ENCODE measurements at places on chromosomes 11 and 22. TPM values are rescaled to one million over a fixed set of nuclear protein-coding genes. Genes with fewer than 3 reads are reported as not detected.

The TSPAN32 gene
- 24.0 TPM for polyA plus RNA-seq

The GRAMD1B gene
- polyA plus RNA-seq = not detected

The RNF121 gene
- 9.3 TPM for polyA plus RNA-seq

The CARD16 gene
- polyA plus RNA-seq = 202 TPM

The NCAM1 gene
- not detected for polyA plus RNA-seq

The PGA5 gene
- not detected for polyA plus RNA-seq

The CCDC73 gene
- not detected for polyA plus RNA-seq

DNA sequence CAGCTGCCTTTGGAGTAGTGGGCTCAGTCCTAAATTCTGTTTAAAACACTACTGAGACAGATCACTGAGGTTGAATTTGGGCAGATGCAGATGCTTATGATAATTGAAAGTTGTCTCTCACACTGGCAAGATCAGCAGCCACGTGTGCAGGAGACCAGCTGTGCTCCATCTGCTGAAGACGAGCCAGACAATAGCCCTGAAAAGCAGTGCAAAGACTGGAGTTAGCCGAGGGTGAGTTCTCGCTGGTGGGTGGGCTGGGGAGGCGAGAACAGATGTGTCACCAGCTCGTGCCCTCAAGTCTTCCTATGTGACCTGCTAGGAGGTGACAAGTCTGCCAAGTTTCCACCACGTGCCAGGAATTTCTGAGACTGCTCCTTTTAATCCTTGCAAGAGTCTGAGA, 661.3 kb upstream of the B3GAT1 start:
- H3K4me1 ChIP-seq = no peaks in the 10 kb centered on the region
- DNase-seq = no peak
- H3K36me3 ChIP-seq = no peaks in the 10 kb centered on the region
- no peak overlapping the region for H3K27ac ChIP-seq
- peaks cover 19% of the 10 kb centered on the region for H3K27me3 ChIP-seq

GRCh38 chr22:22818861-22819855, 68.5 kb upstream of the IGLL5 start:
- DNase-seq = no peak
- no peak overlapping the region for H3K4me3 ChIP-seq
- no peak overlapping the region for H3K27ac ChIP-seq
- peaks cover 14% of the 10 kb centered on the region for H3K27me3 ChIP-seq

DNA sequence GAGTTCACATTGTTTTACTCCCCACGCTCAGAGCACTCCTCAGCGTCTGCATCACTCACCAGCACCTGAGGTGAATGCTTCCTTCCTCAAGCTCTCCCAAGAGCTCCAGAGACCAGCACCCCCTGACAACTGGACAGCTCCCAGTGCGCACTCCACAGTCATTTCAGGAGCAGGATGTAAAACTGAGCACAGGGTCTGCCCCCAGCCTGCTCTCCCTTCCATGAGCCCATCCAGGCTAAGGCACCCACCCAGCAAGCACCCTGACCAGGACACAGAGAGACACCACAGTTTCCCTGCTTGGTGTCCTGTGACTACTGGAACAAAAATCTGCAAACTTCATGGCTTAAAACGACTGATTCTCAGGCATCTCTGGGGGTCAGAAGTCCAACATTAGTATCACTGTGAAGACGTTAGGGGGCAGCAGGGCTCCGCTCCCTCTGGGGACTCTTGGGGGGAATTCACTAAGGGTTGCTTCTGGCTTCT, 3.3 kb downstream of the SCGB1D2 start:
- H3K36me3 ChIP-seq = peaks cover 10% of the 10 kb centered on the region
- H3K27me3 ChIP-seq = peaks cover 37% of the 10 kb centered on the region
- H3K27ac ChIP-seq = no peak overlapping the region
- H3K4me1 ChIP-seq = no peaks in the 10 kb centered on the region

- no peaks in the 10 kb centered on the region for H3K4me1 ChIP-seq
- peaks cover 21% of the 10 kb centered on the region for H3K27me3 ChIP-seq
- no peak overlapping the region for H3K27ac ChIP-seq
- H3K4me3 ChIP-seq = no peak overlapping the region
Observed at GRCh38 chr22:27032091-27032761, 374.8 kb downstream of the MIAT start.

DNA sequence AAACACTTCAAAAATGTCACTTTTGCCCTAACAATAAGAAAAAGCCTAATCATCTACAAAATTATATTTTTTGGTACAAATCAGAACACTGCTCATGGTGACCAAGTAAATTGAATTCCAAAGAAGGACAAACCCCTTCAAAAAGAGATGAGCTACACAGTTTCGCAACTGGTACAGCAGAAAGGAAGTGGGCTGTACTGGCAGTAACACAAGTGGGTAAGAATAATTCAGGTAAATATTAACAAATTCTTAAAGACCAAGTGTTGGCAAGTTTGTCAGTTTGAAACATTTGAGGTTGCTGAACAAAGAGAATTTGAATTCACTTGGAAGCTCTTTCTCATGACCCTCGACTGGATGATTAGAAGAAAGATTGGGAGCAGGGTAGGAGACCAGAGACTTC, 35.5 kb downstream of the MSANTD4 start:
- no peak for DNase-seq
- H3K4me1 ChIP-seq = no peaks in the 10 kb centered on the region
- H3K36me3 ChIP-seq = no peaks in the 10 kb centered on the region
- no peak overlapping the region for H3K4me3 ChIP-seq

DNA sequence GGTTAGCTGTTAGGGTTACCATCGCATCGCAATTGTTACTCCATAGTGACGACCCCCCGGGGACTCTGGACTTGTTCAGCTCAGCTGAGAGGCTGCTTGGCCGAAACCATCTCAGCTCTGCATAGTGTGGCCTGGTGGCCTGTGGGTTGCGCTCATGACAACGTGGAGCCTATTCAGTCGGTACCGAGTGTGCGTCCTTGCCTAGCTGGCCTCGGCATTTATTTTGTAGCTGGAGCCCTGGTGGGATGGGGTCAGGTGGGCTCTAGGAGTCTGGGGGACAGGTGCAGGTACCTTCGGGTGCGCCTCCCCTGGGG, 13.5 kb downstream of the LRP5 start:
- peaks cover 12% of the 10 kb centered on the region for H3K27me3 ChIP-seq
- no peak for DNase-seq
- H3K4me3 ChIP-seq = no peak overlapping the region

- H3K27ac ChIP-seq = no peak overlapping the region
- no peaks in the 10 kb centered on the region for H3K36me3 ChIP-seq
- H3K4me3 ChIP-seq = no peak overlapping the region
- H3K27me3 ChIP-seq = no peaks in the 10 kb centered on the region
- H3K4me1 ChIP-seq = peaks cover 8% of the 10 kb centered on the region
Observed at GRCh38 chr11:111098091-111098490, 147.4 kb upstream of the POU2AF2 start.

- H3K27ac ChIP-seq = no peak overlapping the region
- H3K36me3 ChIP-seq = peaks cover 22% of the 10 kb centered on the region
- no peak for DNase-seq
Observed at GRCh38 chr11:877565-877964, 33.0 kb downstream of the CHID1 start.

DNA sequence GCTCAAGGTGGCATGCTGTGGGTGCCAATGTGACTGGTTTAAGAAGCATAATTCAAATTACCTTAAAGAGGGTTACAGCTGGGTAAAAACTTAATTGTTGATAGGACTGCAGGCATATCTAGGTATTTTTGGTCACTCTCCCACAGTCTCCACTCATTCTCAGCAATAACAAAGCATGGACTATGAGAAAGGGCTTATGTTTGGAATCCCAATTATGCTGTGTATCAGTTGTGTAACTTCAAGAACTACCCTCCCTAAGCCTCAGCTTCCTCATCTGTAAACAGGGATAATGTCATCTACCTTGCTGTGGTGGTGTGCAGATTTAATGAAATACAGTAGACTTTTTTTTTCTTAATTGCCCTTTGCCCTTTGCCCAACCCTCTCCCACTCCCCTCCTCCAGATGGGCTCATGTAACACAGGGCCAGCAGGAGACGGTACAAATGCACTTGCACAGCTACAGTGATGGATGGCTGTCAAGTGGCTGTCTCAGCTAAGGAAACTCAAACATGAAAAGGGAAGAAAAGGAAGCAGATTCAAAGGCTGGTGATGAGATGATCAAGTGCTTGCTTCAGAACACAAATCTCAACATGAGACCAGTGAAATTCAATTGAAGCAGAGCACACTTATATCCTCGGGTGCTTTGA, 37.6 kb downstream of the MAP6 start:
- H3K36me3 ChIP-seq = peaks cover 7% of the 10 kb centered on the region
- peaks cover 4% of the 10 kb centered on the region for H3K27me3 ChIP-seq
- peaks cover under 1% of the 10 kb centered on the region for H3K4me1 ChIP-seq
- H3K4me3 ChIP-seq = no peak overlapping the region
- no peak for DNase-seq

DNA sequence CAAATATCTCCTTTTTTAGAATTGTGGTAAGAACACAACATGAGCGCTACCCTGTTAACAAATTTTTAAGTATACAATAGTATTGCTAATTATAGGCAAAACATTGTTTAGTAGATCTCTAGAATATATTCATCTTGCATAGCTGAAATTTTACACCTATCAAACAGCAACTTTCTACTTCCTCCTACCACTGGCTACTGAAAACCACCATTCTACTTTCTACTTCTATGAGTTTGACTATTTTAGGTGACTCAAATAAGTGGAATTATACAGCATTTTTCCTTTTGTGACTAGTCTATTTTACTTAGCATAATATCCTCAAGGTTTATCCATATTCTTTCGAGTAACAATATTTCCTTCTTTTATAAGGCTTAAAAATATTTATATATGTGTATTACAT, 128.4 kb downstream of the FAM76B start:
- no peak overlapping the region for H3K27ac ChIP-seq
- no peak for DNase-seq
- H3K36me3 ChIP-seq = no peaks in the 10 kb centered on the region
- no peaks in the 10 kb centered on the region for H3K27me3 ChIP-seq
- H3K4me1 ChIP-seq = peaks cover 4% of the 10 kb centered on the region

GRCh38 chr11:78768971-78769370, 194.3 kb upstream of the NARS2 start:
- no peak overlapping the region for H3K4me3 ChIP-seq
- DNase-seq = no peak
- no peaks in the 10 kb centered on the region for H3K4me1 ChIP-seq

DNA sequence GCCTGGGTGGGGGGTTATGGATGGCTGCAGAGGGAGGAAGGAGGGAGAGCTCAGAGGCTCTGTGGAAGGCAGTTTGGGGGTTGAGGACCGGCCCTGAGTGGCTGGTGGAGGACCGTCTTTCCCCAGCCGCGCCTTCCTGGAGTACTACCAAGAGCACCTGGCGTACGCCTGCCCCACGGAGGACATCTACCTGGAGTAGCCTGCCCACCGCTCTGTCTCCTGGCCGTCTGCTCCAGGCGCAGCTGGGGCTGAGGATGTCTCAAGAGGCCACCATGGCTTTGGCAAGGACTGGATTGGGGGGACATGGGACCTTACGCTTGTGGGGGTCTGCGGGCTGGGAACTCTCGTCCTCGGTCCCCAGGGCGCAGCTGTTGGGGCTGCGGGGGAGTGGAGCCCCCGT, 10.0 kb downstream of the MAPK8IP2 start:
- H3K4me1 ChIP-seq = peaks cover 5% of the 10 kb centered on the region
- no peak overlapping the region for H3K27ac ChIP-seq
- no peak for DNase-seq
- H3K27me3 ChIP-seq = peaks cover 66% of the 10 kb centered on the region
- H3K36me3 ChIP-seq = no peaks in the 10 kb centered on the region
- no peak overlapping the region for H3K4me3 ChIP-seq

- H3K27ac ChIP-seq = no peak overlapping the region
- no peaks in the 10 kb centered on the region for H3K36me3 ChIP-seq
- H3K27me3 ChIP-seq = no peaks in the 10 kb centered on the region
- no peak for DNase-seq
- no peak overlapping the region for H3K4me3 ChIP-seq
Observed at GRCh38 chr11:27122001-27122400, 81.4 kb downstream of the BBOX1 start.

DNA sequence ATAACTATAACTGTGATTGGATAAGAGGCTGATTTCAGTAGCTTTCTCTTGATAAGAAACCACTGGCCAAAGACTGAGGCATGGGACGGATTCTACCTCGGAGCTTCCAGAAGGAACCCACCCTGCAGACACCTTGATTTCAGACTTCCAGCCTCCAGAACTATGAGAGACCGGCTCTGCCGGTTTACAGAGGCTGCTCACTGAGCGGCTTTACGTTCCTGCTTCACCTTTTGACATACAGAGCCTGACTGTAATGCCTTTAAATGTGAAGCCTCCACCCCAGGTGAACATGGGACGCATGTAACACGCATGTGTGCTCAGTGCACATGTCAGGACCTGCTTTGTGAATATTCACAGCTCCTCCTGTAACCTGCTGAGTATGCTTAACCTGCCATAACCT, 361.5 kb downstream of the CTTN start:
- H3K36me3 ChIP-seq = peaks cover 7% of the 10 kb centered on the region
- no peak overlapping the region for H3K27ac ChIP-seq
- H3K27me3 ChIP-seq = peaks cover 7% of the 10 kb centered on the region
- no peaks in the 10 kb centered on the region for H3K4me1 ChIP-seq
- no peak for DNase-seq

All from naive B cell (primary cell).